ENCODE measurements at places on chromosomes 4 and X. TPM values are rescaled to one million over a fixed set of nuclear protein-coding genes. Genes with fewer than 3 reads are reported as not detected.

Gene IL15
- 4.0 TPM for total RNA-seq

Gene HPGD
- total RNA-seq, result 13.8 TPM

Gene CCSER1
- not detected for total RNA-seq

Gene PNPLA4
- total RNA-seq, result 4.4 TPM

Gene FOXP3
- 19.9 TPM for total RNA-seq

Gene FGFR3
- 0.39 TPM for total RNA-seq

Gene LGI2
- not detected for total RNA-seq

Gene NEK1
- 13.4 TPM for total RNA-seq

Gene ABHD18
- total RNA-seq, result 24.1 TPM

Gene FAT4
- not detected for total RNA-seq

Gene CORIN
- 0.49 TPM for total RNA-seq

Gene TREX2
- total RNA-seq, result 2.3 TPM

Gene IDH3G
- total RNA-seq, result 72.0 TPM

Gene SPOCK3
- not detected for total RNA-seq

Gene CXCL11
- total RNA-seq, result 0.46 TPM

Gene RTL5
- total RNA-seq, result 0.07 TPM

Gene RNF150
- 0.25 TPM for total RNA-seq

Gene KLF8
- 13.5 TPM for total RNA-seq

Gene HMX1
- not detected for total RNA-seq

Gene TLR7
- 0.66 TPM for total RNA-seq

Gene SLC10A6
- not detected for total RNA-seq

Gene BMX
- total RNA-seq, result not detected

Gene MAGEE2
- not detected for total RNA-seq

Gene PAGE5
- total RNA-seq, result not detected

Gene SLC9A6
- 17.5 TPM for total RNA-seq

Gene STK32B
- not detected for total RNA-seq

Data from T-helper 1 cell treated with Interleukin-12 subunit alpha and Interleukin-12 subunit beta and Interleukin-4 antibody, amounts not matched to agents 30 ng/mL and 1 ng/mL, for 36 hours (primary cell).